ENCODE measurements at places on chromosomes 11 and 22.
A peak's percentile ranks its signal among the peaks of the same experiment; 100 is the strongest.

DNA sequence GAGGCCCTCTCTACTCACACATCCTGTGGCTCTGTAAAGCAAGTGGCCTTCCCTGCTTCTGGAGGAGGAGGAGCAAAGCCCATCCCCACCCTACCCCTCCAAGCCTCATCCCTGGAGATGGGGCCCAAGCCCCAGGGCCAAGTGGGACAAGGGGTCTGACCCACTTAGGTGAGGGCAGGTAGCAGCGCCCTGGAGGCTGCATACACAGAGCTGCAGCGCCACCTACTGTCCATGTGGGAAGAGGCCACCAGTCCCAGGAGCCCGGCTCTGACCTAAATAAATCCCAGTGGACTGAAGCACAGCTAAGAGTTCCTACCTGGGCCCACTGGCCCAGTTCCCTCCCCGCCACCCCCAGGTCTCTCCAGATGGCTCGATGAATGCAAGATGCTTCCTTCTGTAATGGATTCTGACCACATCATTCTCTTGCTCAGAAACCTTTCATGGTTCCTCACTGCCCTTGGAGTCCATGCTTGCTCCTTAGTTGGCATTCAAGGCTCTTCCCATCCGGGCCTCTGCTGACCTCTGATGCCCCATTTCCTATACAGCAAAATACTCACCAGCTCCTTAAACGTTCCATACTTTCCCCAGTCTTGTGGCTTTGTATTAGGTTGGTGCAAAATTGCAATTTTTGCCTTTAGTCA, 62.1 kb downstream of the THAP12 start:
- peak; percentile 73 for DNase-seq

DNA sequence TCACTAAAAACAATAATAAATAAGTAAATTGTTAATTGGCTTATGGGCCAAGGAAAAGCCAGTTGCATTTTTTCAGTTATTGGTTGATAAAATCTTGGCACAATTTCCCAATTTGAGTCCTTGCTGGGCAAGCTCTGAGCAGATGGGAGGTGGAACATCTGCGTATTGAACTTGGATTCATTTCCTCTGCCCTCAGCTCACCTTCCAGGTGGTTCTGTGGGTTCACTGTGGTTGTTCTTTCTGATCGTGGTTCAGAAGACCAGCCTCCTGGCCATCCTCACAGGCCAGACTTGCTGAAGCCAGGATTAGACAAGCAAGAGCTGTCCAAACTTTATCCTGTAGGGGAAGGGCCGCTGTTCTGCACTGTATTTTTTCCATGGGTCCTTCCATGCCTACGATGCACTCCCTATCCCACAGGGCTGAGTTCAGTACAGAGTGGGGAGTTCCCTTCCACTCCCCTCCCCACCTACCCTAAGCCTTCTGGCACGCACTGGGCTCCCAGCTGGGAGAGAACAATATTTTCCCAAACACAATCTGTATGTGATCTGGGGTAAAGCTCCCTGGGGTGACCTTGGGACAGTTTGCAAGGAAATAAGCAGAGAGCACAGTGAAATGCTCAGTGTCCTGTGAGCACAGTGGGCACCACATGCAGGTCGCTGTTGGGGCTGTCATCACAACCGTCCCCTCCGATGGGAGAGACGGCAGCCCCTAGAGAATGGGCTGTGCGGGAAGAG, 43.5 kb upstream of the TP53I11 start:
- DNase-seq, result no peak

GRCh38 chr11:118145285-118146227, 7.1 kb downstream of the SCN4B start:
- peak; percentile 74 for DNase-seq

- DNase-seq, result no peak
Measured at GRCh38 chr11:44905131-44905866, 45.4 kb downstream of the TP53I11 start.

DNA sequence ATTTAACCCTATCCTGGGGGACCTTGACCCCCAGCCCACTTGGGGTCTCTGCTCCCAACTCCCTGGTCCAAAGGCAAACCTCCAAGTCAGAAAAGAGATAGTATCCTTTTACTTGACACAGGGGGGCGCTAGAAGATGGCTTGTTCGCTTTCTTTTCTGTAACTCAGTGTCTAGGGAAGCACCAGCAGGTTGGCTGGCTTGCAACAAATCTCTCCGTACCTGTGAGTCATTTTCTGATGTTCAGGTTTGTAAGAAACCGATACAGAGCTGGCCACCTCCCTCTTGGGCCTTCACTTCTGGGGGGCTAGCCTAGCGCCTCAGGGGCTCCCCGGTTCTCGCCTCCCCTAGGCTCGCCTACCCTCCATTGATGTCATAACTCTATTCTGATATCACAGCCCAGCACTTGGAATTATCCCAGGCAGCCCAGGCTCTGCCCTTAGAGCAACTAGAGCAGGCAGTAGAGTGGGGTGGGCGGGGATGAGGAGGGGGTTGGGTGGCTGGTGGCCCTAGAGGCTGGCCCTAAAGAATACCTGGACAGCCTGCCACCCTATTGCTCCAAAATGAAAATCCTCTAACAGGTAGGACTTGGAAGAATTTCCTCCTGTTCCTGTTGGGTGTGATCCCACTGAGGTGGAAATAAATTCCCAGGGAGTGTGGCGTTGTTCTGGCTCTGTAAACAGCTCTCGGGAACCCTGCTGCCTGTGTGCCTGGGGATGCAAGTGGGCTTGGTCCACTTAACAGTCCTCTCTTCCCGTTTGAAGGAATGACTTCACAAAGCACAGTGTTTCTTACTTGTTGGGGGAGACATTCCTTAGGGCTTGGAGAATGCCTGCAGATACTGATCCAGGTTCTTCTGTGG, 69.4 kb downstream of the OSBP2 start:
- DNase-seq, result no peak

DNA sequence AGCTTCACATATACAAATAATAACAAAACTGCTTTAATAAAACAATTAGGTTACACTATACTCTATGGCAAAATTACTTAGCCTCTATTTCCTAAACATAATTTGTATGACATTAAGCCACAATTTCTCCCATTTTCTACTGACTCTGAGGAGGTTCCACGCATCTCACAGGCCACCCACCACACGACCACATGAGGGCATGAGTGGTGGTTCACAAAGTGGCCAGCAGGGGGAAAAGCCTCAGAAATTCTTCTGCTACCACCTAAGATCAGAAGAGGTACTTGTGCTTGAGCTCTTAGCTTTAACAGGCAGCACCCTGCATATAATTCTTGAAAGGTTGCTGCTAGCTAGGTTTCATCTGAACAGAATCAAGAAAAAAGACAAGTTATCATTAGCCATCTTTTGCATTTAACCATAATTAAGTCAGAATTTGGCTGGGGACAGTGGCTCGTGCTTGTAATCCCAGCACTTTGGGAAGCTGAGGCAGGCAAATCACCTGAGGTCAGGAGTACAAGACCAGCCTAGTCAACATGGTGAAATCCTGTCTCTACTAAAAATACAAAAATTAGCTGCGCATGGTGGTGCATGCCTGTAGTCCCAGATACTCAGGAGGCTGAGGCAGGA, 7.7 kb downstream of the LPXN start:
- peak; percentile 54 for DNase-seq

- DNase-seq, result no peak
Measured at GRCh38 chr11:132686886-132687285, 845.4 kb downstream of the OPCML start.

- no peak for DNase-seq
Measured at GRCh38 chr22:33429281-33429680, 371.1 kb upstream of the SYN3 start.

- DNase-seq, result no peak
Measured at GRCh38 chr11:73452726-73453125, 76.5 kb downstream of the RELT start.

DNA sequence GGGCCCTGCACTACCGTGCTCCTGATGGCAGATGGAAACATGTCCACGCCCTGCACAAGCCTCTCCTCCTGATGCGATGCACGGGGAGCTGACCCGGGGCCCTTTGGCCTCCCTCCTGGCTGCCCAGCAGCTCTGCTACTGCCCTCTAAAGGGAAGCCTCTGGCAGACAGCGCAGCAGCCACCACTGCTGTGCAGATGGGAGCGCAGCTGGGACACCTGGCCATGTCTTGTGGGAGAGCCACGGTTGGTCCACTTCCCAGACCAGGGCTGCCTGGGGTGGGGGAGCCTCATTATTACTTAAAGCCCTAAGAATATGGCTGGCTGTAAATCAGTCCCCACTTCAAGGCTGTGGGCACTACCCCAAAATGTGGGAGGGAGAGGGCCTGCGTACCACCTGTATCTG, 38.3 kb downstream of the TBX1 start:
- DNase-seq, result no peak

DNA sequence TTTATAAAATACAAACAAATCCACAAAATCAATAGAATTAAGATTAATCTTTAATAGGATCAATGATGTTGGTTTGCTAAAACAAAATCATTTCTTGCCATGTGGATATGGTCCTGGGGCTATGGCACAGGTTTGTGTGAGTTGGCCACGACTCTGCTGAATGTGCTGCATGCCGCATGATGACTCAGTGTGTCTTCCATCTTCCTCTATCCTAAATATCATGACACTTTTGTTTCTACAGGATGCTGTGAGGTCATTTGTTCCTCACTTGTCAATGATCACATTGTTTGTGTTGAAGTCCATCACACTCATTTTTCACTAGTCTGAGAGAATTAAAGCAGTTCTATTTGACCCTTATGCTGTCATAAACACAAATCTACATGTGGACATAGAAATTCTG, 167.2 kb upstream of the ZBED5 start:
- no peak for DNase-seq

- DNase-seq, result no peak
Measured at GRCh38 chr11:128888034-128888985, 2.8 kb upstream of the KCNJ5 start.

DNA sequence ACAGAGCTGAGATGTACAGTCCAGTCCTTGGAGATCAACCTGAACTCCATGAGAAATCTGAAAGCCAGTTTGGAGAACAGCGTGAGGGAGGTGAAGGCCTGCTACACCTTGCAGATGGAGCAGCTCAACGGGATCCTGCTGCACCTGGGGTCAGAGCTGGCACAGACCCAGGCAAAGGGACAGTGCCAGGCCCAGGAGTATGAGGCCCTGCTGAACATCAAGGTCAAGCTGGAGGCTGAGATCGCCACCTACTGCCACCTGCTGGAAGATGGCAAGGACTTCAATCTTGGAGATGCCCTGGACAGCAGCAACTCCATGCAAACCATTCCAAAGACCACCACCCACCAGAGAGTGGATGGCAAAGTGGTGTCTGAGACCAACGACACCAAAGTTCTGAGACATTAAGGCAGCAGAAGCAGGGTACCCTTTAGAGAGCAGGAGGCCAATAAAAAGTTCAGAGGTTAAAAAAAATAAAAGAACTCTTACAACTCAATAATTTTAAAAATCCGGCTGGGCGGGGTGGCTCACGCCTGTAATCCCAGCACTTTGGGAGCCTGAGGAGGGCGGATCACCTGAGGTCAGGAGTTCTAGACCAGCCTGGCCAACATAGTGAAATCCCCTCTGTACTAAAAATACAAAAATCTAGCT, 69.9 kb upstream of the RTL6 start:
- no peak for DNase-seq

GRCh38 chr11:57413681-57414080, 13.2 kb downstream of the SLC43A3 start:
- no peak for DNase-seq

GRCh38 chr11:23079382-23079813, 219.1 kb upstream of the CCDC179 start:
- DNase-seq, result no peak

DNA sequence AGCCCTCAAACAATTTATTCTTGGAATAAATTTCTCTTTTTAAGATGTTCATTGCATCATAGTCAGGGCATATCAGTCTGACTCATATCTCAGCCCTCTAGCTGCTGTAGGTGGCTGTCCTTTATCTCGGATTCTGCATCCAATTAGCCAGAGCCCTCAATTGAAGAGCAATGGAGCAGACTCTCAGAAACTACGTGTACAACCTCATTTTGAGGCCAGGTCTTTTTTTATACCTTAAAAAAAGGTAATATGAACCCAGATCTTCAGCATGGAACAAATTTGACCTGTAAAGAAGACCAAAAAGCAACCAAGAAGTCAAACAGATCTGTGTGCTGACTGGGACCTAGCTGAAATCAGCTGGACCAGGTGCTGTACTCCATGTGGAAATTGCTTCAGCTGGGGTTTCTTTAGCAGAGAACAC, 8.7 kb downstream of the OR52A5 start:
- no peak for DNase-seq

DNA sequence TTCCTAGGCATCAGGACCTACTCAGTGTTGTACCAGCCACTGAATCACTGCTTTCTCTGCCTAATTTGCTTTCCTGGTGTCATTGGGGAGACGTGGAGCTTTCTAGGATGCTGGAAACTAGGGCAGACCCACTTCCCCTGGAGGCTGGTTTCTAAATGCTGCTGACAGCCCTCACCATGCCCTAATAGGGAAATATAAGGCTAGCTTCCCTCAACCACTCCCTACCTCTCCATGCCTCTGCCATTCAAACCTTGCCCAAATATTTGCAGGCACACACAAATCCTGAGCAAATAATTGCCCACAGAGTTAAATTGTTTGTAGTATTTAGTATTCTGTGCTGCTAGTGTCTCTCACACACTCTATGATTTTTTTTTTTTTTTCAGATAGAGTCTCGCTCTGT, 310.2 kb downstream of the DDX10 start:
- no peak for DNase-seq

DNA sequence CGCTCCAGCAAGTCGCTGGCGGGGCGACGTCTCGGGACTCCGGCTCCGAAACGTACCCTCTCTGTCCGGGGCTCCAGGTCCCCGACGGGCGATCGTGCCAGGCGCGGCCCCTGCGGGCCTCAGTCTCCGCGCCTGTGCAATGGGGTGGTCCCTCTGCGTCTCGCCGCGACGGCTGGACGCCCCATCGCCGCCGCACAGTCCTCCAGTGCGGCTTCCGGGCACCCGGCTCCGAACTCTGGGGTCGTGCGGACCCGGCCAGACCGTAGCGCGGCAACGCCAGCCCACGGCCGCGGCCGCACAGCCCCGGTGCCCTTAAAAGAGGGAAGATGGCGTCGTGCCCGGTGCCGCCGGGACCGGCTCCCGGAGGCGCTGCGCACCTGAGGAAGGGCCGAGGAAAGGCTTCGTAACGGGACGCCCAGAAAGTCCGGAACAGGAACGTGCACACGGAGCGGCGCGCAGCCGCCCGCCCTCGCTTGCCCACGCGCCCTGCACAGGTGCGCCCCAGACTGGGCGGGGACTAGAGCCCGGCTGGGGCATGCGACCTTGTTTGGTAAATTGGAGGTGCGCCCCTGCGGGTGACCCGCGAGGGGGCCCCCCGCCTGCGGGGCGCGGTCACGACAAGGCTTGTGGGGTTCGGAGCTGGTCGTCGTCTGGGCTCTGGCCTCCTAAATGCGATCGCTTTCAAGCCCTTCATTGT, 525 bp downstream of the BIK start:
- peak; percentile 31 for DNase-seq

DNA sequence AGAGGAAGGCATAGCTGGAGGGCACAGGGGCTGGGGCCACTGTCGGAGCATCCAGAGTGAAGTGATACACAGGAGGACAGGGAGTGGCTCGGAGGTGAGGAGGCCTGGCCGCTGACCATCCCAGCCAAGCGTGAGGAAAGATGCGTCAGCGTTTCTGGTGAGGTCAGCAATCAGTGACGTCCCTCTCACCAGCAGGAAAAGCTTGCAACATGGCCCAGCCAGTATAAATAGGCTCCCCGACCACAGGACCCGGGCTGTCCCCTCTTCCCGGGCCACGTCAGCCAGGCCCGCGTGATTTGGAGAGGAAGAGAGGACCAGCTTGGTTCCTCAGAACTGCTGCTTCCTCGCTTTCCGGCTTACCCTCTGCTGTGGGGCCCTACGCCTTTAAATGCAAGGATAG, 4.2 kb upstream of the OSM start:
- DNase-seq, result no peak
